Activated CD4-positive, alpha-beta T cell treated with anti-CD3 and anti-CD28 coated beads for 36 hours (primary cell): ENCODE measurements at places on chromosomes 3 and 15.

DNA sequence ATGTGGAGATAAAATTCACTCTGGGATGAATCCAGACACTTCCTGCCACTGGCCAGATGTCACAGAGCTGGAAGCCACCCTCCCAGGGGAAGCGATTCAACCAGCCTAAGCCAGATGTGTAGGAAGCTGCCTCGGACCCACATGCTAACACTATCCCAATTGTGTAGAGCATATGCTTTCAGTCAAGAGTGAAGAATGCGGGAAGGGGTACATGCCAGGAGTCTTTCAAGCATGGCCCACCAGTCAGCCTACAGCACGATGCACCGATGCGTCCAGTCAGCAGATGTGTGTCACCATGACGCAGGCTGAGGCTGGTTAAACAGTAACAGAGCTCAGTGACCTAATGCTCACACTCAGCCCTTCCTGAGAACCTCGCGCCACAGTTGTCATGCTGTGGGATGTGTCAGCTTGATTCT is 38.8 kb upstream of the BNC1 start:
- no peak for DNase-seq
- H3K27me3 ChIP-seq: peaks cover 14% of the 10 kb centered on the region
- no peaks in the 10 kb centered on the region for H3K4me1 ChIP-seq
- no peak overlapping the region for H3K4me3 ChIP-seq
- no peak overlapping the region for H3K27ac ChIP-seq

GRCh38 chr15:89740137-89740536 is 10.9 kb downstream of the MESP1 start:
- H3K27ac ChIP-seq: no peak overlapping the region
- H3K36me3 ChIP-seq: no peaks in the 10 kb centered on the region
- no peaks in the 10 kb centered on the region for H3K4me1 ChIP-seq
- no peak overlapping the region for H3K4me3 ChIP-seq
- DNase-seq: peak; percentile 68

- DNase-seq: peak; percentile 8
- H3K27ac ChIP-seq: no peak overlapping the region
- no peak overlapping the region for H3K4me3 ChIP-seq
- H3K4me1 ChIP-seq: peaks cover 3% of the 10 kb centered on the region
- no peaks in the 10 kb centered on the region for H3K36me3 ChIP-seq
Observed at GRCh38 chr15:55434989-55435825, 26.9 kb downstream of the PIERCE2 start.

DNA sequence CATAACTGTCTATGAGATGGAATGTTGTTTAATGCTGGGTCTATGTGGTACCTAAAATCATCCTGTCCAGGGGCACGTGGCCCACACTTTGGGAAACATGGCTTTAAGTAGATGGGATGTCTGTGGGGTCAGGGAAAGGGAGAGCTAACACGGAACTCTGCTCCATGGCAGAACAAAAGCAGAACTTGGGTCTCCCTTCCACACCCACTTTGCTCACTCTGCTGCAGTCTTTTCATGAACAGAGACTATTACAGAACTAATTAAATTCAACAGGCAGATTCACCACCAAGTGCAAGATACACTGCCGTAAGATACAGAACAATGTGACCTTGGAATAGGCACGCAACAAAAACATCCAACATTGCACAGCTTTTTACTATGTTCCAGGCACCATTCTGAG is 28.2 kb downstream of the POPDC2 start:
- H3K4me1 ChIP-seq: peaks cover 16% of the 10 kb centered on the region
- H3K4me3 ChIP-seq: no peak overlapping the region
- peaks cover 1% of the 10 kb centered on the region for H3K36me3 ChIP-seq

GRCh38 chr3:119810018-119810435 is 28.1 kb downstream of the NR1I2 start:
- peak overlapping the region; percentile 65 for H3K27ac ChIP-seq
- peak overlapping the region; percentile 62 for H3K4me3 ChIP-seq
- DNase-seq: peak; percentile 79
- H3K4me1 ChIP-seq: peaks cover 9% of the 10 kb centered on the region
- no peaks in the 10 kb centered on the region for H3K27me3 ChIP-seq
- H3K36me3 ChIP-seq: no peaks in the 10 kb centered on the region

DNA sequence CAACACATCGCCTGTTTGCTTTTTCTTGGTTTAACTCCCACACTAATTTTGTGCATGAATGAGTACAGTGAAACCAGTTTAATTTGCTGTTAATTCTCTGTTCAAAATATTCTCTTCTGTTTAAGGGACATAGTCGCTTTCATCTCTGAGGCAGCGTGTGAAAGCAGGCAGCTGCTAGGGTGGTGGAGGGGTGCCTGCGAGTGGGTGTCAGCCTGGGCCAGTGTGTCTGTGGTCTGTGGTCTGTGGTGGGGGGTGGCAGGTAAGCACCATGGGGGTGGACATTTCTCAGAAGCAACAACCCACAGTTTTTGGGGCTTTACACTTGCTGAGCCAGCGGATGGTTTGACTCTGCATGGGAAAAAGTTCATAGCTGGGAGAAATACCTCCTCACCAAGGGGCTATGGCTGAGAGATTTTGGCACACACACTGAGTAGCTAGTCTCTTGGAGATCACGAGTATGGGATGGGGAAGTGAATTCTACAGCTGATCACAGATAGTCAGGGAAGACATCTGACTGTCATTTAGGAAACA is 109.2 kb downstream of the EPHB1 start:
- H3K27me3 ChIP-seq: no peaks in the 10 kb centered on the region
- DNase-seq: peak; percentile 59
- H3K36me3 ChIP-seq: no peaks in the 10 kb centered on the region
- H3K4me1 ChIP-seq: peaks cover 6% of the 10 kb centered on the region
- H3K4me3 ChIP-seq: no peak overlapping the region
- no peak overlapping the region for H3K27ac ChIP-seq

DNA sequence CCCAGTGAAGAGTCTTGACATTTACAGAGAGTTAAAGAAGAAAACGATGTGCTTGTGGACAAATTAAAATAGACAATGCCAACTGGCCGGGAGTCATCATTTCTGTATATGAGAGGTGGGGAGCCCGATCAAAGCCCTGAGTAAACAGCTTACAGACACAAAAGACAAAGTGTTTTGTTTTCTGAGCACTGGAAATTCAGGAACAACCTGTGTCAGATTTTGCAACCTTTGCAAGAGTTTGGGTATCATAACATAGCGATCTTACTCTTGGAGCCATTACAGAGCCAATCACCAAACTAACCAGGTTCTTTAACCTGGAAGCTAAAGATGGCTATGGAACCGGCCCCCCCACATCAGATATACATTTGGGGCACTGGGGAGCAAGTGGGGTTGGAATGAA is 101.9 kb upstream of the LRIG1 start:
- peaks cover 3% of the 10 kb centered on the region for H3K27me3 ChIP-seq
- no peaks in the 10 kb centered on the region for H3K36me3 ChIP-seq
- H3K27ac ChIP-seq: no peak overlapping the region
- H3K4me3 ChIP-seq: no peak overlapping the region

- H3K36me3 ChIP-seq: peaks cover 17% of the 10 kb centered on the region
- peaks cover 45% of the 10 kb centered on the region for H3K4me1 ChIP-seq
- no peak overlapping the region for H3K4me3 ChIP-seq
- no peak for DNase-seq
- H3K27me3 ChIP-seq: peaks cover 2% of the 10 kb centered on the region
Observed at GRCh38 chr3:106530367-106530766, 661.6 kb upstream of the CBLB start.

DNA sequence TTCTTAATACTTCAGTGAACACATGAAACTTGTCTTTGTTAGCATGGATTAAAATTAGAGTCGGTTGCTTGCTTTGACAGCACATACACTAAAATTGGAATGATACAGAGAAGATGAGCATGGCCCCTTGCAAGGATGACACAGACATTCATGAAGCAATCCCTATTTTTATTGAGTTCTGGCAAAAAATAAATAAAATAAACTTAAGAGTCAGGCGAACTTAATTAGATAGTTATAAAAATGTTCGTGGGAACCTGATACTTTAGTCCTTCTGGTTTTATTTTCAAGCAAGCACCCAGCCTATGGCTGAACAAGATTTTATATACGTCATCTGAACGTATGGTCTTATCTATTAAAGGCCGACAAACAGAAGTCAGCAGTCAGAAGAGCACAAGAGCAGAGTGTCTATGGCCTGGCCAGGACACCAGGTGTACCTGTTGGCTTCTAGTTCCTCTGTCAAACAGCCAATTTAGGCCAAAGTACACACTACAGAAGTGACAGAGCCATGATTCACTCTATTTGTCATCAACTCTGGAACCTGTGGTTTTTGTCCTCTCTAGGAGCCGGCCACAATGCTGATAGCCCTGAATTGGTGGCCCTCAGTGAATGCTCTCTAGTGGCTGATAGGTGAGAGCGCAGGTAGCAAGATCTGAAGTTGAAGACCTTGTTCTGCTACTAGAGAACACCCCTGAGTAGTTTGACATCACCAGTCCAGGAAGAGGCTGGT is 64.3 kb downstream of the LEO1 start:
- no peak overlapping the region for H3K27ac ChIP-seq
- no peaks in the 10 kb centered on the region for H3K27me3 ChIP-seq
- no peak overlapping the region for H3K4me3 ChIP-seq

DNA sequence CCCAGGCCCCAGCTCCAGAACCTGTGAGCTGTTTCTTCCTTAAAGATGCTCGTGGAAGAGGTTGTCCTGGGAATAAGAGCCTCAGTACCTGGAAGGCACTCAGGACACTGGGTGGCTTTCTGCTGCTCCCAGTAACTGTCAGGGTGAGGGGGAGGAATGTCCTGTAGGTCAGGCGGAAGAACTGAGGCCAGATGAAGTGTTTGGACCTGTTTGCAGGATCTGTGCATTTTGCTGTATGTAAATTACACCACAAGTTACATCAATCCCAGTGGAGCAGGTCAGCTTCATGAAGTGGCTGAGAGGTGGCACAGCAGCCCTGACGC is 27.1 kb downstream of the HDAC11 start:
- H3K4me3 ChIP-seq: no peak overlapping the region
- H3K27me3 ChIP-seq: no peaks in the 10 kb centered on the region
- no peak overlapping the region for H3K27ac ChIP-seq
- no peak for DNase-seq

DNA sequence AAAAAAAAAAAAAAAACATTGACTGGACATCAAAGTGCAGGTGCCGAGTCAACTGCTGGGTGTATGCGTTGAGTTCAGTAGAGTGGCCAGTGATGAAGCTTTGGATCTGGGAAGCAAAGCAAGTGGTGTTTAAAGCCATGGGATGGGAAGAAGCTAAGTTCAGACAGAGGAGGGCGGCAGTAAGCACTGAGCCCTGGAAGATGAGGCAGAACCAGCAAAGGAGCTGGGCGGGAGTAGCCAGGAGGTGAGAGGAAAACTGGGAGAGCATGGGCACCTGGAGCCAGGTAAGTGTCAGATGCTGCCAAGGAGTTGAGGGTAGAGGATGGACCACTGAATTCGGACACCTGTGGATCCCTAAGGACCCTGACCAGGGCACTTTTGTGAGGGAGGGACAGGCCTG is 11.4 kb upstream of the GNAI2 start:
- H3K36me3 ChIP-seq: no peaks in the 10 kb centered on the region
- H3K27me3 ChIP-seq: no peaks in the 10 kb centered on the region
- no peak overlapping the region for H3K27ac ChIP-seq
- DNase-seq: no peak

- DNase-seq: peak; percentile 53
- H3K27ac ChIP-seq: peak overlapping the region; percentile 66
- H3K27me3 ChIP-seq: no peaks in the 10 kb centered on the region
- no peak overlapping the region for H3K4me3 ChIP-seq
Observed at GRCh38 chr15:88657326-88658069, 18.7 kb downstream of the ISG20 start.

DNA sequence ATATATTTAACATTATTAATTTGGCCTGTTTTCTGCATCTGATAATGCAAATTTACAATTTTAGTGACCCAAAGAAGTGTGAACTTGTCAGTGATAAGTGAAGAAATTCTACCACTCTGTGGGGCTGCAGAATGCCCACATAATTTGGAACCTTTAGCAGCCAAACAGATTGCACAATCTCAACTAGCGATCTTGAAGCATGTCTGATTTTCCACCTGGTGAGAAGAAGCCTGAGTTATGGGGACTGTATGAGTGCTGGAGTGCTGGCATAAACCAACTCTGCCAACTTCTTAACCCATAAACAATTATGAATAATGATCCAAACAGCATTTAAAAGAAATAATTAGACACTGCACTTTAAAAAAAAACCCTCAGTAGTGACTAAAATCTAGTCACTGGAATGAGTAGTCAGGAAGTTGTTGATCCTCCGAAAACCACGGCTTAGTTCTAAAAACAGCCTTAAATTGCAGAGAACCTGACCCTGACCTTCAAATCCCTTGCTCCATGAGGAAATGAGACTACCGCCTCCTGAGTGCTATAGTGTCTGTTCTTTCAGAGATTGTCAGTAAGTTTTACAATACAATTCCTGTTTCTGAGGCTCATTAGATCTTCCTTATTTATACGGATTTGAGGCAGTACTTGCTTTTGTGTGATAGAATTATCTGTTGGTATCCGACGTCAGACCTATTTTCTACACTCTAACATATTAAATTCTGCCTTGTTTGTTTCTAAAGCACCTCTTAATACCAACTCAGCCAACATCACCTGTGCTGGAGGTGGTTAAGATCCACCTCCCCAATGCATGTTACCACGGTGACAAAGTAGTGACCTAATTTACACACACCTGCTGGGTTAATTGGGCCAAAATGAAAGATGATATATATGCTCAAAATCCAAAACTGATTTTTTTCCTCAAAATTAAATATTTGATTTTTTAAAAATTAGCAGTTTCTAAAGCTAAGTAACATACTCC is 267.7 kb downstream of the ZBTB20 start:
- peaks cover 17% of the 10 kb centered on the region for H3K4me1 ChIP-seq
- no peak overlapping the region for H3K27ac ChIP-seq
- DNase-seq: no peak
- no peaks in the 10 kb centered on the region for H3K27me3 ChIP-seq
- H3K36me3 ChIP-seq: no peaks in the 10 kb centered on the region
- no peak overlapping the region for H3K4me3 ChIP-seq

DNA sequence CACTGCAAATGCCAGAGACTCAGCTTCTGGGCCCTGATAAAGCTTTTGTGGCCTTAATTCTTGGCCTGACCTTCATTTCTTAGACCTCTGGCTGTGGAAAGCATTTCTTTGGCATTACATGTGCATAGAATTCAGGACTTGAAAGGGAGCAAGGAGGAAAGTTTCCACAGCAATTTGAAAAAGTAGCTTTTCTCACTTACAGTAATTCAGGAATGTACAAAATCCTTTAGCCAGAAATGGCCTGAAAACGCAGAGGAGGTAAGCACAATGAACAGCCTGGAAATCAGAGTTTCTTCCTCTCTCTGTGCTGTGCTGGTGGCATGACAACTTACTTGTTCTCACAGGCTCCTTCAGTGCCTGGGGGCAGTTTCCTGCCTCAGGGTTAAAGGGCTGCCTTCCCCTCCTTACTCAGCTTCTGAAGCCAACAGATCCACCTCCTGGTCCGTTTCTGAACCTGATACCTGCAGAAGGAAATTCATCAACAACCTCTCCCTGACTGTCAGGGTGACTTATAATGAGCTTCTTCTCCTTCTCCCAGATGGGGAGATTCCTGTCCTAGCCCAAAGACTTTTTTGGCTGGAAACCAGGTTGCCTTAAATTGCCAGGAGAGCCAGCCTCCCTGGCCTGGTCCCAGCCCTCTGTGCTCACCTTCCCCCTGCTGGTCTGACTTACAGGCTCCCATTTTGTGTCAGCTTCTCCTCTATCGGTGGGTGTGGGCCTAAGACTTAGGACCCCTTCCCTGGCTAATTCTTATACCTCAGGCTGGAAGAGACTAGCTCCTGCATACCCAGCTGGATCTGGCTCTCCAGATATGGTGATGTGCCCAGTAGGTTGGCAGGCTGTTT is 102.3 kb downstream of the MYRIP start:
- H3K36me3 ChIP-seq: no peaks in the 10 kb centered on the region
- DNase-seq: no peak
- no peaks in the 10 kb centered on the region for H3K4me1 ChIP-seq
- H3K4me3 ChIP-seq: no peak overlapping the region
- H3K27ac ChIP-seq: no peak overlapping the region
